CD8-positive, alpha-beta memory T cell (primary cell): ENCODE measurements at places on chromosomes 7 and 10. TPM values are rescaled to one million over a fixed set of nuclear protein-coding genes. Genes with fewer than 3 reads are reported as not detected.

SAMD9L gene
- 9.5 TPM for total RNA-seq

ZNF479 gene
- total RNA-seq, result not detected

EEPD1 gene
- total RNA-seq, result 0.84 TPM

POU6F2 gene
- not detected for total RNA-seq

RGS10 gene
- 130 TPM for total RNA-seq

OR2A25 gene
- total RNA-seq, result not detected

SFTPA1 gene
- not detected for total RNA-seq

TCAF2 gene
- total RNA-seq, result 18.0 TPM

ASB15 gene
- total RNA-seq, result not detected

TSPAN12 gene
- not detected for total RNA-seq

FGFBP3 gene
- 3.1 TPM for total RNA-seq

CPVL gene
- total RNA-seq, result 1.0 TPM

GRCh38 chr10:75187961-75188426, 22.6 kb upstream of the VDAC2 start:
- peak; percentile 50 for DNase-seq

DNA sequence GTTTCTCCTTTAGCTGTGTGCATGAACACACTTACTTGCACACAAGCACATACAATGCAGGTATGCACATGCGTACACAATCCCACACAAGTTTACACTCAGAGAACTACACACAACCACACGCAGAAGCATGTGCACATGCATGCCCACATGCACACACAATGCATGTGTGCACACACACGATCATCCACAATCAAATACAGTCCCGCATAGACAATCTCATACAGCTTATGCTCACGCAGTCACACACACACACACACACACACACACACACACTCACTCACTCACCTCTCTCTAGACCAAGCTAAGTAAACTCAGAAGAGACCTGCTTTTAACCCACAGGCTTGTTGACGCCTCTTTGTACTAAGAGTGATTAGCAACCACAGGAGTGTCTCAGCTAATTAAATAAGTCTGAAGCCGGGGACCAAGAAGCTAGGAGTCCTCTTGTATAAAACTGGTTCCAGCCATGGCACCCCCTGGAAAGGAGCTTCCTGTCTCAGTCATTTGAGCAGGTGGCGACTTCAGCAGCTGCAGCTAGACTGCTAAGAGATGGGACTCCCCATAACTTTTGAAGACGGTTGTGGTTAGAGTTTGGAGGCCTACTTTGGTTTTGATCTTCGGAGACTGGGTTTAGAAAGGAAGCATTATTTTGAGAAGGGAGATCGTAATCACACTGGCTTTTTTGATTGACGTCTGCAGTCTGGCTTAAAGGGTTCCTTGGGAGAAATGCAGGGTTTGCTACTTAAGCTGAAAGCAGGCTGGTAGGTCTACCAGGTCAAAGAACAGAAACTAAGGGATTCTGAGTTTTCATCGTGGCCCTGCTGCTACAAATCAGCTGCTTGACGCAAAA, 82.3 kb upstream of the ADRB1 start:
- peak; percentile 62 for DNase-seq

- DNase-seq, result no peak
These were observed 100.5 kb downstream of the ZEB1 start for GRCh38 chr10:31419394-31420063.

- DNase-seq, result no peak
These were observed 100.4 kb upstream of the PDLIM1 start for GRCh38 chr10:95391164-95391563.

DNA sequence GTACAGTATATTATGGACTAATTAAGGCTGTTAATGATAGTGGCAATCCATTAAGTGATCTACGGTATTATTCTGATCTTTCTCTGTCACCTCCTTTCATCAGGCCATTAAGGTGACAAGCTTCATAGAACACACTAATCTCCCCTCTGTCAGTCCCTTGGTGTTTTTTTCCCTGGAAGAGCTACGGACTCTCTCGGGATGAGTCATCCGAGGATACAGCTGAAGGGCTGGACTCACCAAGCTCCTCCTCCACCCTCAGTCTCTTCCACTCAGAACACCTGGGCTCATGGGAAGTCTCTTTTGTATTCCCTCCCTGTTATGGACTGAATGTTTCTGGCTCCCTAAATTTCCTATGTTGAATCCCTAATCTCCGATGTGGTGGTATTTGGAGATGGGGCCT, 69.8 kb upstream of the PLXNA4 start:
- no peak for DNase-seq

- no peak for DNase-seq
These were observed 477.5 kb upstream of the ADARB2 start for GRCh38 chr10:2214805-2215204.

DNA sequence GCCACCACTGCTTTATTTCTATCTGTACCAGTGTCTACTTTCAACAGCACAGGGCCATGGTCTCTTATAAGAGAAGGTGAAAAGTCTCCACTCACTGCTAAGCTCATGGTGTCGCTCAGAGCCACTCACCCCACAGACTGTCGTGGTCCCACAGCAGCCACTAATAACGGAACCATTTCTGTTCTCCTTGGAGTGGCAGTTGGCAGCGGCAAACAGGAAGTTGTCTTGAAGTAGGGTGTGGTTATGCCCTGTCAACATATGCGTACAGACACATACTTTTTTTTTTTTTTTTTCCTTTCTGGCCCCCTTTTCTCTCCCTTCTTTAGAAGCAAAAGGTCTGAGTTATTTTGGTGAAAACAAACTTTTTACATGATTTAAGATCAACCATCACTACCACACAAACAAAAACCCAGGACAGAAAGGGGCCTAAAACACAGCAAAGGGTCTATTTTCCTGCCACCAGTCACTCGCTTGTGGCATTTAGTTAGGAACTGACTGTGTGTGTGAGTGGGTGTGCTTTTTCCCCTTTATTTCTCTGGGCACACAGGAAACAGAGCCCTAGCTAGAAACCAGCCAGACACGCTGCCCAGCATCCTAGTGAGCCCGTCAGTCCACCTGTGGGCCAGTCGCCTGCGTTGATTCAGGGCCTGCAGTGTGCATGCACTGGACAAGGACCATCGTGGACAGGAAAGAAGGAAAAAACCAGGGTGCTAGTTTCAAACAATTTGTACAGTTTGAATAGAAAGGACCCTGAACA, 96.7 kb upstream of the EFCAB10 start:
- peak; percentile 51 for DNase-seq

GRCh38 chr10:101617102-101617823, 29.1 kb downstream of the DPCD start:
- no peak for DNase-seq

GRCh38 chr7:17320657-17321056, 22.2 kb downstream of the AHR start:
- DNase-seq, result no peak

DNA sequence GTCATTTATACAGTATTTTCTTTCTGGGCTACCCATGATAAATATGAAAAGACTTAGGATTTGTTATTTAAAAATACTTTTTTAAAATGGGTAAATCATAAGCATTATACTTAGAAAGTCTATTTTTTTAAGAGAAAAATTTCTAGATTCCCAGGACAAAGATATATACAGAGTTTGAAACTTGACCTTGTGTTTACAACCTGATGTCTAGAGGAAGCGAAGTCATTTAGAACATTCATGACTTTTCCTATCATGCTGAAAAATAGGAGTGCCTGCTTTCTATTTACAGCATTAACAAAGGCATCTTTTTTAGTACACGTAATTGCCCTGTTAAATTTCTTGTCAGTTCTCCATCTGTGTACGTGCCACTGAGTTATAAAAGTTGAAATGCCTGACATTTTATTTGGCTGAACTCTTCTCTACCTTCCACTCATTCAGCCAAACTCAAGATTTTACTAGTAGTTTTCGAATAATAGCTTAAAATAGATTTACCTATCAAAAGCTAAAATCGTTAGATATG, 23.0 kb downstream of the GNAT3 start:
- DNase-seq, result no peak

DNA sequence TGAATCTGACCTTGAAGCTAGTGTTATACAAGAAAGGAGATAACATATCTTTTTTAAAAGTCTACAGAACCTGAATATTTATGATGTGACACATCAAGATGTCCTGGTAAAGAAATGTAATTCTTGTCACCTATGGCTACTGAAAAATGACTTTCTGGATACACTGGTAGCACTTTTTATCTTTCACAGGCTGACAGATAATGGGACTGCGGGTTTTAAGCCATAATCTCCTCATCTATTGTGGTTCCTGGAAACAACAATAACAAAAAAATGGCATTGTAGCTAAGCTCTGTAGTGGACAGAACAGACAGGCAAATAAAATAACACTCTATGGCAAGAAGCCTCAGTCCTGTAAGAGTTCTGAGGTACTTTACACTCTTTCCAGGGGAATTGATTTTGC, 31.6 kb upstream of the YAE1 start:
- DNase-seq, result no peak

DNA sequence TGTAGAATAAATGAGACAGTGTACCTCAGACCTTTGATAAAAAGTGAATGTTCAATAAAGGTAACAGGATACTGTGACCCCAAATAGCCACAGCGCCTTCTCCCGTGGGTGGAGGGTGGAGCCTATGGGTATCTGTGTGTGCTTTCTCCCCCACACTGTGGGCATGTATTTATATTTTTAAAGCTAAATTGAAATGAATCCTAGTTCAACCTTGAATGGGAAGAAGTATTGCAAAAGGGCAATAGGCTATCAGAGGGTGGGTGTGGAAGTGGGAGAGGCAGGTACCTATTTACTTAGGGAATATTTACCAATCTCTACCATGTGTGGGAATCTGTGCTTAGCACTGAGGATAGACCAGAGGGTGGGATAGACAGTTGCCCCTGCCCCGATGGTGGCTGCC, 68.9 kb downstream of the PFKFB3 start:
- no peak for DNase-seq

DNA sequence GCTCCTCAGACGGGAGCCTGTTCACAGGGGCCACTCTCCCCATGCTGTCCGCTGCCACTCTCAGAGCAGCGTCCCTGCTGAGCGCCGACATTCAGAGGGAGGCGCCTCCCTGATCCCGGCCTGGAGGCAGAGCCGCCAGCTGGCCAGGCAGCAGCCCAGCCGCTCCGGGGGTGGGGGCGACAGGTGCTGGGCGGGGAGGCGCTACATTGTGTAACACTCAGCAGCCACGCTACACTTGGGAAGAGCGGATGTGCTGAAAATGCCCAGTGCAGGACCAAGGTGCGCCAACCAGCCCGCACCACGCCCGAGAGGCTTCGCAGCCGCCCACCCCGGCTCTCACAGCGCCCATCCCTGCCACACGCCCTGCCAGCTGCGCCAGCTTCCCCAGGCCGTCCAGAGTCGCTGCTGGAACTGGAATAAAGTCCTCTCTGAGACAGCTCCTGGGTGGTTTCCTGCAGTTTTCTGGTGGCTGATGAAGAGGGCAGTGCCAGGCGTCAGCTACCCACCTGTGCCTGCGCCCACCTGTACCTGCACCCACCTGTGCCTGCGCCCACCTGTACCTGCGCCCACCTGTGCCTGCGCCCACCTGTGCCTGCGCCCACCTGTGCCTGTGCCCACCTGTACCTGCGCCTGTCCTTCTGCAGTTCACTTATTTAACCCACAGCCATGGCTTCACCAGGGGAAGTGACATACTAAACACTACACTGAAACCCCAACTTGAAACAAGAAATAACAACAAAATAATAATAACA, 25.7 kb downstream of the STK32C start:
- DNase-seq, result no peak

GRCh38 chr10:7179536-7179935, 231.3 kb downstream of the SFMBT2 start:
- DNase-seq, result no peak

- no peak for DNase-seq
These were observed 250.3 kb downstream of the PTEN start for GRCh38 chr10:88113657-88114272.

DNA sequence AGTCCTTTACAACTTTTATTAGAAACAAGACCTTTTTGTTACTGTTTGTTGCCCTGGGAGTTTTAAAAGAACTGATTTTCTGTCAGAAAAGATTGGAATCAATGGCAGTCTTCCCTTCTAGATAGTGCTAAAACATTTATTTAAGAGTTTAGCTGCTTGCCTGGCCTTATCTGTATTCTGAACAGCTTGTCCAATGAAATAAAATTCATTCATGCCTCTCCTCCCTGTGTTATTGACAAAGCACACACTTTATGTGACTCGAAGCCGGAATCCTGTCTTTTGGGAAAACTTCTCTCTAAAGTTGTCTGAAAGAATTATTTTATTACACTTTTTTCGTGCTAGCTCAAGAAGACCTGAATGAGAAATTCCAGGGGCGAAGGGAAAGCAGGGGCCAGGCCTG, 992.5 kb downstream of the TYW1 start:
- no peak for DNase-seq

GRCh38 chr10:121076776-121077715, 225.9 kb downstream of the WDR11 start:
- no peak for DNase-seq

DNA sequence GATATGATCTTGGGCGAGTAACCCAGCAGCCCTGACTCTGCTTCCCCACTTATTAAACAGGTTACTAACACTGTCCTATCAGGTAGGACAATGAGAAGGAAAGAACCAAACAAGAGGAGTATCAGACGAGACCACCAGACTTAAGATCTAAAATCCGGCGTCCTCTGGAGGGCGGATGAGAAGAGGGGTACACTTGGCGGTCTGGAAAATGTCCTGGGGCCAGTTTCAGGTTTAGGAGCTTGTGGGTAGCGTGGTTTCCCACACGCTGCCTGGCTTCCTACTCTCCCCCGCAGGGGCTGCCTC, 635 bp downstream of the ZNF32 start:
- no peak for DNase-seq

DNA sequence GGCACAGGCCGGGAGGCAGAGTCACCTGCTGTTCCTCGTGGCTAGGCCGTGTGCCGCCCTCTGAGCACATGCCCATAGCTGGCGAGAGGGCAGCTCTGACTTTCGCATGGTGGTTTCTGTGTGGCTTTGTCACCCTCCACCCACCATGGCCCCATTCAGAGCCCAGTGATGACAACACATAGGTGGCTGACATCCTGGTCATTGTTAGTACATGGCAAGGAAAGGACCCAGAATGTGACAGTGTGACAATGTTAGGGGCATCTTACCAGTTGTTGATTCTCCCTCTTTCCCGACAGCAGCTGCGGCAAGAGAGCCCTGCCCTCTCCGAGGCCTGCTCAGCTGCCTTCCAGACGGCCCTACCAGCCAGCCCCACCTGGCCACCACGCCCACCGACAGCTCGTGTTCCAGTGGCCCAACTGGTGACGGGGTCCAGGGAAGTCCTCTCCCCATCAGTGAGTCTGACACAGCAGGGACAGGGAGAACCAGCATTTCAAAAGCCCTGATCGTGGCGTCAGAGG, 52.2 kb downstream of the ZNF467 start:
- DNase-seq, result no peak

- DNase-seq, result no peak
These were observed 16.7 kb downstream of the PPP1R3C start for GRCh38 chr10:91616137-91616536.
